Dermis blood vessel endothelial cell (primary cell): ENCODE measurements at places on chromosomes 11 and 22. TPM values are rescaled to one million over a fixed set of nuclear protein-coding genes. Genes with fewer than 3 reads are reported as not detected.

- peak; percentile 92 for DNase-seq
Measured at GRCh38 chr11:9265211-9266131, at the start of gene DENND5A. Gene DENND5A (minus strand): TSS chr11:9265350. CDS start chr11:9265069, 281 bp downstream.

GRCh38 chr11:9851366-9851765 lies 187.5 kb downstream of the SWAP70 start:
- peak; percentile 81 for DNase-seq

DNA sequence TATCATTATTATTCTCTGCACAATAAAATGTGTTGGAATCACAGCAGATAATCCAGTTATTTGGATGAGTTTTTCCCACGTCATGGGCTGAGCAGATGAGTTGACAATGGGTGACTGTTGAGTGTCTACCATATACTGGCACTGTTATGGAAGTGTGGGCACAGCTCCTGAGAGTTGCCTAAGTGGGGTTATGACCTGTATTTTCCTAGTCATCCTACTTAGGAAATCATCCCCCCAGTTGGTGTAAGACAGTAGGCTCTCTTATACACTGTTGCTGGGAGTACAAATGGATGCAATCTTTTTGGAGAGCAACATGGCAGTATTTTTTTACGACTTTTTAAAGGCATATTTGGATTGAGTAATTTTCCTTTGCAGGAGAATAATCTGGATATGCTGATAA lies 66.4 kb downstream of the TRAF6 start:
- DNase-seq = no peak

DNA sequence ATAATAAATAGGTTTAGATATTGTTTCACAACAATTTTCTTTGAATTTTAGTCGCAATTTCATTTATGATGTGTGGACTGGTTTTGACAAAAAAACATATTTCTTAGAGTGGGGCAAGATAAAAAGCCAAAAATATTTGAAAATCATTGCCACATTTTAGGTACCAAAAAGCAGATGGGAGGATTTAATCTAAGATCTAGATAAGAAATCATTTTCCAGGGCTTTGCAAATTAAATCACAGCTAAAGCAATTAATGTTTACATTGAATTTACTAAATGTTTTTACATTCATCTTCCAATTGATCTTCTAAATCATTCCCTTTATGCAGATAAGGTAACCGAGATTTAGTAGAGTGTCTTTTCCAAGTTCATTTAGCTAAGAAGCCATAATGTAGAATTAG lies 1386.0 kb upstream of the TENM4 start:
- DNase-seq = no peak

- no peak for DNase-seq
Measured at GRCh38 chr22:45919504-45920286, 57.3 kb downstream of the WNT7B start.

DNA sequence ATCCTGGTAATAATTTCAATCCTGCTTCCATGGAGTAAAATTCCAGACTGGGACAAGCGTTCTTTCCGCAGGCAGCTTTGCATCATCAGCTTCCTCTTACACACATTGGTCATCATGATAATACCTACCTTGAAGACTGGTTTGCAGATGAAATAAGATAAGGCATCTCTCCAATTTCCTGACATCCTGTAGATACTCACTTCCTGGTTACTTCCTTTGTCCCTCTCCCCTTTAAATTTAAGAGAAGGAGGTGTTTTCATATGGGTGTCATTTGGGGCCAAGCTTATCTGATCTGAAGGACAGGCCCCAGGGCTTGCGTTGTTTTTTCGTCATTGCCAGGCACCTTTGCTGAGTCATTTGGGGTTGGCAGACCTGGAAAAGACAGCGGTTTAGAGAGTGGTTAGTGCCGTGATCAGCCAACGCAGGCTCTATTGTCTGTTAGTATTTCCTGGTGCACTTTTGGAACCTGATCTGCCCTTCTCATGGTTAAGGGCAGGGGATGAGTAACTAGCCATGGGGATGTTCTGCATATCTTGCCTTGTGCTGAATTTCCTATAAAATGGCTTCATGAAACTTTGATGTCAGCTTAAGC lies 24.1 kb downstream of the GRAMD1B start:
- DNase-seq = peak; percentile 47

DNA sequence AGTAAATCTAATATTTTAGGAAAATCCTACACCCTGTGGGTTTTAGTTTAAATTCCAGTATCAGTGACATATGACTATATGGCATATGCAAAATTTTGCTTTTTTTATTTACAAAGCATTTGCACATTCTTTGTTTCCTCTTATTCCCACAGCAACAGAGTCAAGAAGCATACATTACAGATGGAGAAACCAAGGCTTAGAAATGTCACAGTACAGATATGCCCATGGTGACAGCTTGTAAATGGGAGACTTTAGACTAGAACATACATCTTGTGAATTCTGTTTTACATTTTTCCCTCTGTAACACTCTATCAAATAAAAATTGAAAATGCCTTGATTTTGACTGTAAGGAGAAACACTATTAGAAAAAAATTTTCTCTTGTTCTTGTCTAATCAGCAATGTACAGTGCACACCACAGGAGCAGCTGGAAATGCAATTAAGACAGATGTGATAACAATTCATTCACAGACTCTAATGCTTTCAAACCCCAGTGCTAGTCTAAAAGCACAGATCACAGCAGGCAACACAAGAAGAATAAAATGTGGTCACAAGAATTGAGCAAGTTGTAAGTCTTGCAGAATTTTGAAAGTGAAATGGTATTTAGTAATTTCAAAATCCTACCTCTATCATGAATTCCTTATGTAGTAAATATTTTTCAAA lies 375.9 kb downstream of the LUZP2 start:
- DNase-seq = no peak

DNA sequence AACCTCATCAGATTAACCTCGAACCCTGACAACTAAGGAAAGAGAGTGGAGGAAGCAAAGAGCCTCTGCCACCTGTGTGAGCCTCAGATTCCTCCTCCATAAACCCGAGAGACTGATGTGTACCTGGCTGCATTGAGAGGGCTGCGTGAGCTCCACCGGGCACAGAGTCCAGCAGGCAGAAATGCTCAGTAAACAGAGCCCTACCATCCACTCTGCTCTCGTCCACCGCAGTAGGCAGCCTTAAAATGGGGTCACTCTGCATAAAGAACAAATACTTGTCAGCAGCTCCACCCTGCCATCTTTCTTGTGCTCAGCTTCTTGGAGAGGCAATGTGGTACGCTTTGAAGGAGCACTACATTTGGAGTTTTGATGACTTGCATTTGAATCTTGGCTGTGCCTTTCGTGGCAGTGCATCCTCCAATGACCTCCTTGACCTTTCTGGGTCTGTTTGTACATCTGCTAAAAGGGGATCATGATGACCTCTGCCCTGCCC lies 43.0 kb upstream of the CD5 start:
- no peak for DNase-seq

GRCh38 chr22:44031158-44031952 lies 7.3 kb downstream of the PARVB start:
- DNase-seq = peak; percentile 80

The GRM5 gene
- under 0.01 TPM in 1 of 2 replicates, not detected in the other for total RNA-seq
